ENCODE measurements at places on chromosomes 11 and 22. TPM values are rescaled to one million over a fixed set of nuclear protein-coding genes. Genes with fewer than 3 reads are reported as not detected.

GRCh38 chr11:24932110-24933000 lies 435.5 kb downstream of the LUZP2 start:
- DNase-seq = no peak

The MAPK8IP2 gene
- 0.19 TPM for total RNA-seq

The GAL gene
- 0.92 TPM for total RNA-seq

DNA sequence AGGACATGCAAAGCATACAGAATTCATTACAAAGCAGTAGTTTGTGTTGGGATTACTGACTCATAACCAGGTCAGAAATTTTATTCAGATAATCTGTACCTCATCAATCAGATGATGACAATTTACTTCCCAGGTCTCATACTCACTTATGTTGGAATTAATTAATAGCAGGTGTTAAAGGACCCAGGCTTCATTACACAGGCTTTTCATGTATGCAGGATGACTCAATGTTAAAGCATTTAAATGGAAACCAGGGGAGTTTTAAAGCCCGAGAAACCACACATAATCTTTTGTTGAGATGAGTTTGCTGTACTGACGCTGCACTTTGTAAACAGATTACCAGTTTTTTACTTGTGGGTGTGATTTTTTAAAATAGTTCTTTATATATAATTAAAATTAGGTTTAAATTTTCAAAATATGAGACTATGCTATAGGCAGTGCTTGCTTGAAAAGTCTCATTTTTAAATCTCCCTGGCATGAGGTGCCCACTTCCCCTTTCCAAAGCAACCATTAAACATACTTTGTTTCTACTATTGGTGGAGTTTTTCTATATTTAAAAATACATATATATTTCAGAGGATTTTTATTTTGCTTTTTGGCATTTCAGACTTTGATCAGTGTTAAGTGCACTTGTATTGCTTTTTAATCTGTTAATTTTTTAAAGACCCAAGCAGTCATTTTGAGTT lies 41.0 kb downstream of the CEP57 start:
- DNase-seq = no peak

DNA sequence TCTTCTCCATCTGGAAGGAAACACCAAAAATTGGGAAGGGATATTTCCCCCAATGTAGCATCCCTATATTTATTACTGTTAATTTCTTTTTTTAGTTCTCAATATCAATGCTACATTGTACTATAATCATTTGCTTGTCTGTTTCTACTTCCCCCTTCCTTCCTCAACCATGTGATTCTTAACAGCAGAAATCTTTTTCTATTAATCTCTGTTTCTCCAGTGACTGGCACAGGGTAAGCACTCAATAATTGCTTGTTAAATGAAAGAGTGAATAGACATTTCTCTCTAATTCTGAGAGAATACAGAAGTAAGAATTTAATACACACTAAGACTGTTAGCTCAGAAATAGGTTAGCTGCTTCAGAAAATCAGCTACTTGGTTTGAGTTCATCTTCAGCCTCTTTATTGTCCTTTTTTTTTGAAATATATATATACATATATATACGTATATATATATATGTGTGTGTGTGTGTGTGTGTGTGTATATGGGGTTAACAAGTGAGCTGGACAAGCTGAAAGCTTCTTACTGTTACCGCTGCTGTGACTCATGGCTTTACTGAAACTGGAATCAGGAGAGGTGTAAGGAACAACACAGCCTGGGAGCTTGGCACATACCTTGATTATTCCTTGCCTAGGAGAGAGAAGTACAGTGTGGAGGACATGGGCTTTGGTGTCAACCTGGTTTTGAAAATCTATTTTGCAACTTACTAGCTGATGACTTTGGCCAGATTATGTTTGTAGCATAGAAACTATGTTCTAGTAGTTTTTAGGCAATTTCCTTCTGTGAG lies 26.2 kb upstream of the PDE3B start:
- DNase-seq = peak; percentile 27

GRCh38 chr11:100908746-100909145 lies 220.9 kb downstream of the PGR start:
- no peak for DNase-seq

The DLG2 gene
- total RNA-seq = 1.0 TPM

The DDTL gene
- 5.0 TPM for total RNA-seq

- DNase-seq = no peak
Observed at GRCh38 chr11:75493626-75494025, 32.1 kb downstream of the GDPD5 start.
